ENCODE measurements at places on chromosomes 2 and 18. TPM values are rescaled to one million over a fixed set of nuclear protein-coding genes. Genes with fewer than 3 reads are reported as not detected.

The DUSP11 gene
- total RNA-seq = 39.6 TPM

The FAHD2B gene
- 5.7 TPM for total RNA-seq

The SPDYA gene
- 1.3 TPM for total RNA-seq

The AQP12B gene
- not detected for total RNA-seq

The FRZB gene
- 0.67 TPM for total RNA-seq

The KIF1A gene
- 20.3 TPM for total RNA-seq

The QPCT gene
- total RNA-seq = 23.1 TPM

The UPP2 gene
- total RNA-seq = not detected

The MEP1B gene
- total RNA-seq = not detected

DNA sequence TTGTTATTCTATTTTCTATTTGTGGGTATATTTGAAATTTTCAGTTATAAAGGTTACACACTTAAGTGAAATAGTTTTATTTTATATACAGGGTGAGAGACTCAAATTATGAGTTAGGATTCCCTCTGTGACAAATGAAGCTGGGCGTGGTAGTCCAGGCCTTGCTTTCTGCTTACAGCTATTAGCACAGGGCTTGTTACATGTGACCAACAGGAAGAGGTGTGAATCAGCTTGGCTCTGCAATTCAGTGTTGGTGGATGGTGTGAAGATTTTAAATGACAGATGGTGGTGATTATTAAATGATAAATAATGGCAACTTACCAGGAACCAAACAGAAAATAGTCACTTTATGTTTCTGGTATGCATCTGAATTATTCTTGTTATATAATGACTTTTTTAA lies 64.4 kb upstream of the NOSTRIN start:
- no peaks in the 10 kb centered on the region for H3K36me3 ChIP-seq
- no peak overlapping the region for H3K4me3 ChIP-seq
- H3K27me3 ChIP-seq = no peaks in the 10 kb centered on the region
- H3K4me1 ChIP-seq = no peaks in the 10 kb centered on the region
- no peak overlapping the region for H3K27ac ChIP-seq

DNA sequence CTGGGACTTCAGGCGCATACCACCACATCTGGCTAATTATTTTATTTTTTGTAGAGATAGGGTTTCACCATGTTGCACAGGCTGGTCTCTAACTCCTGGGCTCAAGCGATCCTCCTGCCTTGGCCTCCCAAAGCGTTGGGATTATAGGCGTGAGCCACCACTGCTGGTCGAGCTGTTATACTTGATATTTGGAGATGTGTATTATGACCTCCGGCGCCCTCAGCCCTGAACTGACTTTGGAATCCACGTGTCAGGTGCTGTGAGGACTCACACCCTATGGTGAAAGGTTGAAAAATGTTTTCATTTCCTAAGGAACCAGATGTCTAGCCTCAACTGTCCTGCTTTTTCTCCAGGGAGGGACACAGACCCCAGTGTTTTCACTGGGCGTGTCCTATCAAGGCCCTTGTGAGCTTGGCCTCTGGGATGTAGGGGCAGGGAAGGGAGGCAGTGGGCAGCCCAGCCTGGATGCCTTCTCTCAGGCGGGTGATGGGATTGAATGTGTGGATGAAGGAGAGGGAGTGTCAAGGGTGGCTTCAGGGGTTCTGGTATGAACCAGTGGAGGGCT lies 56.4 kb upstream of the HAAO start:
- no peaks in the 10 kb centered on the region for H3K36me3 ChIP-seq
- no peak overlapping the region for H3K4me3 ChIP-seq
- H3K4me1 ChIP-seq = peaks cover 6% of the 10 kb centered on the region
- no peak for DNase-seq
- H3K27me3 ChIP-seq = no peaks in the 10 kb centered on the region

- no peak overlapping the region for H3K27ac ChIP-seq
- no peaks in the 10 kb centered on the region for H3K27me3 ChIP-seq
- H3K4me1 ChIP-seq = peaks cover 87% of the 10 kb centered on the region
- no peak for DNase-seq
- no peaks in the 10 kb centered on the region for H3K36me3 ChIP-seq
Measured at GRCh38 chr2:217939629-217940245, 63.1 kb downstream of the TNS1 start.

GRCh38 chr2:216044883-216045486 lies 31.6 kb upstream of the MREG start:
- no peaks in the 10 kb centered on the region for H3K4me1 ChIP-seq
- DNase-seq = peak; percentile 3
- no peaks in the 10 kb centered on the region for H3K27me3 ChIP-seq
- H3K27ac ChIP-seq = no peak overlapping the region
- H3K36me3 ChIP-seq = no peaks in the 10 kb centered on the region
- no peak overlapping the region for H3K4me3 ChIP-seq

GRCh38 chr2:107072150-107072940 lies 186.4 kb upstream of the ST6GAL2 start:
- no peak overlapping the region for H3K4me3 ChIP-seq
- H3K27me3 ChIP-seq = no peaks in the 10 kb centered on the region
- H3K4me1 ChIP-seq = no peaks in the 10 kb centered on the region
- H3K27ac ChIP-seq = no peak overlapping the region
- peak; percentile 2 for DNase-seq

DNA sequence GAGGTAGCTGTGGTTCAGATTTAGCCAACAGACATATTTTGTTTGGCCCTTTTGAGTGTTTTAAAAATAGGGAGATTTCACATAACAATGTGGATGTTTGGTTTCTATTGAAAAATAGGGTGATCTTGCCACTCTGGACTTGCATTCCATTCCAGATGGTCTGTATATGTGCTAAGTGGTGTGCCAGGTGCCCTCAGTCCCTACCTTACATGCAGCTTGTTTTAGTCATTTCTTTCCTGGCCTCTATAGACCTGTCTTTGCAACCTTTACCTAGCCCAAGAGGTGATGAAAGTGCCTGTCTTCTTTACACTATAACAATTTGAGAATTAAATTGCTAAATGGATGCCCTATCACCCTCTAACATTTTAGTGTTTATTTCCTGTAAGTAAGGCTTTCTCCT lies 11.1 kb downstream of the EML4 start:
- no peaks in the 10 kb centered on the region for H3K27me3 ChIP-seq
- no peak for DNase-seq
- no peaks in the 10 kb centered on the region for H3K4me1 ChIP-seq
- H3K4me3 ChIP-seq = no peak overlapping the region
- no peaks in the 10 kb centered on the region for H3K36me3 ChIP-seq

DNA sequence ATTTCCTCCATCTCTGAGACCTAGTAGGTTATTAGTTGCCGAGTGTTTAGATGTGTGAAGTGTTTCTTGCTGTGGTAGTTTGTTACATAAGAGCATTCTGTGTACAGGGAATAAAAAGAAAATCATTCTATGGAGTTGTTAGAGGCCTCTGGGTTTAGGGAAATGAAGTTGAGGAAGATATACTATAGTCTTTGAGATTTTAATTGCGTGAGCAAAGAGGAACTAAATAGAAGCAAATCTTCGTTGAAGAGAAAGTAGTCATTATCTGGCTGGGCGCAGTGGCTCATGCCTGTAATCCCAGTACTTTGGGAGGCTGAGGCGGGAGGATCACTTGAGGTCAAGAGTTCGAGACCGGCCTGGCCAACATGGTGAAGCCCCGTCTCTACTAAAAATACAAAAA lies 19.0 kb downstream of the USP39 start:
- DNase-seq = no peak
- peaks cover 45% of the 10 kb centered on the region for H3K36me3 ChIP-seq
- H3K27me3 ChIP-seq = no peaks in the 10 kb centered on the region
- no peak overlapping the region for H3K4me3 ChIP-seq
- H3K27ac ChIP-seq = no peak overlapping the region

DNA sequence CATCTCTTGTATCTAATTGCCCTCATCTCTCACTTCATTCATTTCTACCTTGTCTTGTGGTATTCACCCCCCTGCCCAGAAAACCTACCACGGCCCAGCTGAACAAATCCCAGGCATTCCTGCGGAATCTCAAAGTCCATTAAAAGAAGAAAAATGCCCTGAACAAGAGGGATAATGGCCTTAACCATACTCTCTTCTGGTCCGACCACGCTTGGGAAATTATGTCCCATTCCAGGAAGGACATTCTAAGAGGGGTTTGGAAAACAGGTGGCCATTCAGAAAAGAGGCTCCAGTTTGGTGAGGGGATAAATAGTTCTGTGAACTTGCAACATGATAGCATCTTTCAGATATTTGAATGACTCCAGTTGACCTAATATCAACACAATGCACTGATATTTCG lies 349.9 kb upstream of the ZNF521 start:
- H3K4me1 ChIP-seq = no peaks in the 10 kb centered on the region
- H3K27ac ChIP-seq = no peak overlapping the region
- no peak for DNase-seq
- no peaks in the 10 kb centered on the region for H3K27me3 ChIP-seq

GRCh38 chr2:97663626-97663961 lies 250 bp downstream of the ACTR1B start:
- H3K4me1 ChIP-seq = peaks cover 26% of the 10 kb centered on the region
- peak overlapping the region; percentile 93 for H3K27ac ChIP-seq
- H3K27me3 ChIP-seq = no peaks in the 10 kb centered on the region
- no peak for DNase-seq

GRCh38 chr2:202278036-202278760 lies 12.6 kb downstream of the NOP58 start:
- H3K4me1 ChIP-seq = peaks cover 20% of the 10 kb centered on the region
- peak overlapping the region; percentile 73 for H3K27ac ChIP-seq
- DNase-seq = peak; percentile 63
- H3K4me3 ChIP-seq = no peak overlapping the region
- peaks cover 41% of the 10 kb centered on the region for H3K36me3 ChIP-seq

- H3K27ac ChIP-seq = peak overlapping the region; percentile 21
- H3K4me1 ChIP-seq = no peaks in the 10 kb centered on the region
- H3K4me3 ChIP-seq = no peak overlapping the region
- no peaks in the 10 kb centered on the region for H3K36me3 ChIP-seq
- no peaks in the 10 kb centered on the region for H3K27me3 ChIP-seq
- DNase-seq = no peak
Measured at GRCh38 chr2:39158351-39158750, 37.5 kb upstream of the SOS1 start.

DNA sequence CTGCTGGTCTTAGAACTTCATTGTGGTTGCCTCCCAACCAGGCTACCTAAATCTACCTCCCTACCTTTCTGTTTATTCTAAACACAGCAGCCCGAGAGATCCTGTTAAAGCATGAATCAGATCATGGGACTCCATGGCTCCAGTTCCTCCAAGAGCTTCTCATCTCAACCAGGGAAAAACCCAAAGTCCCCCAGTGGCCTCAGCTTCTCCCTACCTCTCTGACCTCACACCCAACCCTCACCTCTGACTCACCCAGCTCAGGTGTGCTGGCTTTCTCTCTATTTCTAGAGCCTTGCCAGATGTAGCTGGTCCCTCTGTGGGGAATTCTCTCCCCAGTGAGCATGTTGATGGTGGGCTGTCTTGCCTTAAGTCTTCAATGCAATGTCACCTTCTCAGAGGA lies 93.8 kb upstream of the COPS8 start:
- H3K36me3 ChIP-seq = no peaks in the 10 kb centered on the region
- H3K4me1 ChIP-seq = no peaks in the 10 kb centered on the region
- peaks cover 8% of the 10 kb centered on the region for H3K27me3 ChIP-seq

GRCh38 chr2:65499216-65499615 lies 66.8 kb upstream of the SPRED2 start:
- no peak overlapping the region for H3K4me3 ChIP-seq
- H3K36me3 ChIP-seq = no peaks in the 10 kb centered on the region
- H3K27ac ChIP-seq = no peak overlapping the region
- H3K27me3 ChIP-seq = peaks cover 4% of the 10 kb centered on the region
- DNase-seq = no peak
- H3K4me1 ChIP-seq = no peaks in the 10 kb centered on the region

DNA sequence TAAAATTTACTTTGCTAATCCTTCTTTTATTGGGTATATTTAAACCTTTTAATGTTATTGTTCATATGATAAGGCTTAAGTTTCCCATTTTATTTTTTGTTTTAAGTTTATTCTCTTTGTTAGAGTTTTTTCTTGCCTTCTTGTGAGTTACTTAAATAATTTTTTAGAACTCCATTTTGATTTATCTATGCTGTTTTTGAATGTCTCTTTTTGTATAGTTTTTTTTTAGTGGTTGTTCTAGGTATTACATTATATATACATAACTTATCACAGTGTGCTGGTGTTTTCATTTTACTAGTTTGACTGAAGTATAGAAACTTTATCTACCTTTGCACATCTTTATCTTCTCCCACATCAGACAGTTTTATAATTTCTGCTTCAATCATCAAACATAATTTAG lies 49.4 kb upstream of the TGFA start:
- H3K27me3 ChIP-seq = no peaks in the 10 kb centered on the region
- H3K4me1 ChIP-seq = no peaks in the 10 kb centered on the region
- H3K4me3 ChIP-seq = no peak overlapping the region
- H3K36me3 ChIP-seq = no peaks in the 10 kb centered on the region
- DNase-seq = no peak
- H3K27ac ChIP-seq = no peak overlapping the region

DNA sequence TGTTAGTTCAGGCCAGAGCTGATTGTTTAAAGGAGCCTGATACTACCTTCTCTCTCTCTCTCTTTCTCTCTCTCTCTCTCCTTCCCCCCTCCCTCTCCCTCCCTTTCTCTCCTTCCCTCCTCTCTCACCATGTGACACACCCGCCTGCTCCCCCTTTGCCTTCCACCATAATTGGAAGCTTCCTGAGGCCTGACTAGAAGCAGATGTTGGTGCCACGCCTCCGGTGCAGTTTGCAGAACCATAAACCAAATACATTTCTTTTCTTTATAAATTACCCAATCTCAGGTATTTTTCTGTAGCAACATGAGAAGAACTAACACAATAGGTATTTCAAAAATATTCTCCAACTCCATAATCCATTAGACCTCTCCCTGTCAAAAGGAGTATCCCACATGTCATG lies 62.4 kb downstream of the ANKRD62 start:
- no peaks in the 10 kb centered on the region for H3K36me3 ChIP-seq
- no peak overlapping the region for H3K27ac ChIP-seq
- peaks cover 6% of the 10 kb centered on the region for H3K27me3 ChIP-seq
- no peak for DNase-seq

GRCh38 chr2:237613679-237614078 lies 13.7 kb upstream of the LRRFIP1 start:
- H3K36me3 ChIP-seq = no peaks in the 10 kb centered on the region
- no peak overlapping the region for H3K4me3 ChIP-seq
- peaks cover 34% of the 10 kb centered on the region for H3K4me1 ChIP-seq
- DNase-seq = no peak
- no peaks in the 10 kb centered on the region for H3K27me3 ChIP-seq
- H3K27ac ChIP-seq = no peak overlapping the region

Measured in astrocyte (in vitro differentiated cells and primary cell).